Amygdala (tissue), 56 donors: ENCODE measurements at places on chromosomes 16 and 17.

DNA sequence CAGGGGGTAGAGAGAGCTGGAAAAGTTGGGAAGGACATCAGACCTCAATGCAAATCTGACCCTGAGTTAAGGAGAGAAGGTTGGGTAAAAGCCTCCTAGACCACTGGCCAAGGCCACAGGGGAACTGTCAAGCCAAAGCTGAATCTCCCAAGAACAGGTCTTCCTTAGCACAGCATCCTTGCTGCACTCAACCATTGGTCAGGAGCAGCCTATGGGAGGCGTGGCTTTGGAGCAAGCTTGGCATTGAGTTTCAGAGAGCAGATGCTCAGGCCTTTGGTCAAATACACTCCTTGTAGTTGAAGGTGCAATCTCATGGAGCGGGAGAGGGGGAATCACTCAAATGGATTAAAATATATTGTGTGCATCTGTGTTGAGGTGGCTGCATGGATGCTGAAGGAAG, 21.8 kb downstream of the SOX9 start:
- DNase-seq: no peak

DNA sequence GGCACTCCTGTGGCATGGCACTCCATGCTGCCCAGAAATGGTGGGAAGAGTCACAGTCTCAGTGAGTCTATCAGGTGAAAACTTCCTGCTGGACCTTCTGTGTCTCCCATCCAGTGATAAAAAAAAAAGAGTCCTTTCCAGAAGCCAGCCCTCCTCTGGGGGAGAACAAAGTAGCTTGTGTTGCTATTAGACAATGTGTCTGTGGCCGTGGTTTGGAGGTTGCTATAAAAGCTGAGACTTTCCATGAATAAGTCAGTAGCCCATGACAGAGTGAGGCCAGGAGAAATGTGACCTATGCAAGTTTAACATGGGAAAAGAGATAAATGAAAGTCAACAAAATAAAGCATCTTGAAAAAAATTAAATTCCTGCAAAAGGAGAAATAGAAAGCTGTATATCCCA, 250.7 kb upstream of the MON1B start:
- no peak for DNase-seq

DNA sequence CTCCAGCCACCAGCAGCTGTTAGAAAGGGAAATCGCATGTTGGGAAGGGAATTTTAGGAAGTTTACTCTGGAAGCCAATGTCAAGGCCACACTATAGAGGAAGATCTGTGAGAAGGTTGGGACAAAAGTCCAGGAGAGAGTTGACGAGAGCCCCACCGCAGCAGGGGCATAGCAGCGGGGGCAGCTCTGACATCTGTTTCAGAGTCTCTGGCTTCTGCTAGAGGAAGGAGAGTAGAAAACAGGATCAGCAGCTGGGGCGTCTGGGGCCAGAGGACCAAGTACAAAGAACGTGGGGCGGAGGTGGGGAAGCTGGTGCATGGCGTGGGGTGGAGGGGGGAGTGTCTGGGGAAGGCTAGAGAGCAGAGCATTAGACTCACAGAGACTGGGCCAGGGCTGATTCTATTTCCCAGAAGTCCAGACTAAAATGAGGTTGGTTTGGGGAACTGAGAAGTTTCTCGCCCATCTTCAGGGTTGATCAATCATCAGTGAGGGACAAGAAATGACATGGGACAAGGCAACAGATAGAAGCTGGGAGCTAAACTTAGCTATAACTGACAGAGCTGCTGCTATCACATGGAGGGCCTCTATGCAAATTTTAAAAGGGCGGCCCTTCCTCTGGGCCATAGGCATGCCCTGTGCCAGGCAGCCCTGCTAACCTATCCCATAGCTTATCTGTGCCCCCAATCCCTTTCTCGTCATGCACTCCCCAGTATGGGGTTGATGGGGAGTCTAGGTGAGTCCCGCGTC, 1.2 kb downstream of the RABEP2 start:
- DNase-seq: no peak

DNA sequence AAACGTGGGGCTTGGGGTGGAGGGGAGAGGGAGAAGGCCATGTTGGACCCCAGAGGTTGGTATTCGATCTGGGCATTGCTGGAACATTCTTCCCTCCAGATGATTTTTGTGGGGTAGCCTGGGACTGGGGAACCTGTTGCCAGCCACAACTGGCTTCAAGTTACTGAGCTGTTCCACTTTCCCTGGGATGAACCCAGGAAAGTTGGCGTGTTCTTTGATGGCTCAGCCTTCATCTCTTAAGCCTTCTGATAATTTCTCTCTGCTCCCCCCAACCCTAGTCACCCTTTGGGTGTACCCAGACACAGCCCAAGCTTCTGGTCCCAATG, 2.1 kb downstream of the TBX21 start:
- DNase-seq: no peak

DNA sequence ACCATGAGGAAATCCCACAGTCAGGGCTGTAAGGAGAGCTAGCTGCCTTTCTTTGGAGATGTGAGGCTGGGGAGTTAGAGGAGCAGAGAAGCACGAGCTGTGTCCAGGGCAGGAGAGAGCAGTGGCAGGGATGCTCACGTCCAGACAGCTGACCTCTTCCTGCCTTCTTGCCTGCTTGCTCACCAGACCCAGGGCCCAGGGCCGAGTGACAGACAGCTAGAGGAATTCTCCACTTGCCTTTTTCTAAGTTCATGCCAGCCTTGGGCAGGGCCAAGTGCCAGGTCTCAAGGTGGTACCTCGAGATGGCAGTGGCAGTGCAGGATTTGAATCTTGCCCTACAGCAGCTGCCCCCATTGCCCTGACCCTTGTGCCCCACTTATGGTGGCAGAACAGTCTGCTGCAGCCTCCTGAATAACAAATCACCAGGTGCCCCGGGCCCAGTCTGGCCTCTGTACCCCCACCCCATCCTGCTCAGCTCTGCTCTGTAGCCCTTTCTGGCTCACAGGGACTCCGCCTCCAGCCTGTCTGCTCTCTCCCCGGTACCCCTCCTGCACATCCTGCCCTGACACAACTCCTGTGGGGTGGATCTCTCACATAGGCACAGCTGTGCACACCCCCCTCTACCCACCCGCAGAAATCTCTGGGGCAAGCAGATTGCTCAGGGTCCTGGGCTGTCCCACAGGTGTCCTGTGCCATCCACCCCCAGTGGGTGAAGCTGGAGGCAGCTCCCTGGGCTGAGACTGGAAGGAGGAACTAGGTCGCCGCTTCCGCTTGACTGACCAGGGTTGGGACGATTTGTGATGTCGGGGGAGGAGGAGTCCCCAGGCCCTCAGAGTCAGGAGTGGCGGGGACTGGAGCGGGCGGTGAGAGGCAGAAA, 25.9 kb downstream of the GRIN2C start:
- DNase-seq: no peak

- no peak for DNase-seq
These were observed 191.0 kb upstream of the PMFBP1 start for GRCh38 chr16:72362973-72363372.

DNA sequence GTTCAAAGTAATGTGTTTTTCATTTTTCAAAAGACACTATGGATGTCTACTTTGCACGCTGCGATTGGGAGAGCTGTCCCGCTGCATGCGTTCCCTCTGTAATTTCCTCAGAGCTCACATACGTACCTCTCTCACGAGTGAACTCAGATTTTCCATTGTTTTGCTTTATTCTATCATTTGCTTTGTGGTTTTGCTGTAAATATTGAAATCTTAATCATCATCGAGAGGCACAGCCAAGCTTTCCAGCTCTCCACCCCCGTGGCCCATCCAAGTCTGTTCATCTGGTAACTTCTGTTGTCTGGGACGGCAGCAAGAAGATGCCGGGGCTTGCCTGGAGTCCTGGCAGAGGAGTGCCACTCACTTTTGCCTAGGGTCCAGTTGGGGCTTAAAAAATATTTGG, 21.1 kb downstream of the TMC6 start:
- DNase-seq: no peak

DNA sequence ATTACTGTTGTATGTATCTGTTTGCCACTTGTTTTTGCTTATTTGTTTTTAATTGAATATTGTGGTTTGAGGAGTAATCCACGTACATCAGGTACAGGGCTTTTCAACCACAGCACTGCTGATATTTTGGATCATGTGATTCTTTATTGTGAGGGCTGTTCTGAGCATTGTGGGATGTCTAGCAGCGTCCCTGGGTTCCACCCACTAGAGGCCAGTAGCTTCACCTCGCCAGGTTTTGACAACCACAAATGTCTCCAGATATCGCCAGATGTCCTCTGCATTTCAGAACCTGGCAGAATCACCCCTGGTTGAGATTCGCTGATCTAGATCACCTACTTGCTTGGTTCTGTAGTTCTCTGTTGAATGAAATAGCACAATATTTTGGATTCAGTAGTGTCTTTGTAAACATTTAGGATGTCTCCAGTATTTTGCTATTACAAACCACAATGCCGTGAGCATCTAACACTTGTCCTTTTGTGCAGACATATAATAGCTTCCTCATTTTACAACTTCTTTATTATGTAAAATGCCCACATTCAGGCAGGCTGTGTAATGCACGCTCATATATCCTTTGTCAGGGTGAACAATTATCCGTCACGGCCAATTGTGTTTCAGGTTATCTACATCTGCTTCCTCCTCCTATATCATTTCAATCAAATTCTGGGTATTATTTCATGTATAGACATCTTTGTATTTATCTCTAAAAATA, 380.3 kb downstream of the SNX29 start:
- no peak for DNase-seq

GRCh38 chr16:1763521-1764511, 7.5 kb downstream of the NME3 start:
- no peak for DNase-seq

DNA sequence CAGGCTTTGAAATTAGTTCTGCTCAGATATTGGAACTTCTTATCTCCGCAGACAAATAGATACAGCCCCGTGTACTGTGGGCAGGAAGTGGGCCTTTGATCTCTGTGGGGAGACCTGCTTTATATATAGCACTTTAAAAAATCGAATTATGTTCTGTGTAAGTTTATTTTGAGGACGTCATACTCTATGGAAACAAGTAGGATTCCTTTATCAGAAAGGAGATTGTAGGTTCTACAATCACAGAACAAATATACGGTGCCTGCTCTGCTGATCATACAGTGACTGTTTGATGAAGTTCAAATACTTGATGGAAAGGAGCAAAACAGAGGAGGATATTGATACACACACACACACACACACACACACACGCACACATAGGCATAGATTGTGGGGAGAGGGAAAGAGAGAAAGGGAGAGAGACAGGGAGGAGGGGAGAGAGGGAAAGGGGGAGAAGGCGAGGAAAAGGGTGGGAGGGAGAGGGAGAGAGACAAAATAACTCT, 14.7 kb upstream of the TMEM220 start:
- no peak for DNase-seq

DNA sequence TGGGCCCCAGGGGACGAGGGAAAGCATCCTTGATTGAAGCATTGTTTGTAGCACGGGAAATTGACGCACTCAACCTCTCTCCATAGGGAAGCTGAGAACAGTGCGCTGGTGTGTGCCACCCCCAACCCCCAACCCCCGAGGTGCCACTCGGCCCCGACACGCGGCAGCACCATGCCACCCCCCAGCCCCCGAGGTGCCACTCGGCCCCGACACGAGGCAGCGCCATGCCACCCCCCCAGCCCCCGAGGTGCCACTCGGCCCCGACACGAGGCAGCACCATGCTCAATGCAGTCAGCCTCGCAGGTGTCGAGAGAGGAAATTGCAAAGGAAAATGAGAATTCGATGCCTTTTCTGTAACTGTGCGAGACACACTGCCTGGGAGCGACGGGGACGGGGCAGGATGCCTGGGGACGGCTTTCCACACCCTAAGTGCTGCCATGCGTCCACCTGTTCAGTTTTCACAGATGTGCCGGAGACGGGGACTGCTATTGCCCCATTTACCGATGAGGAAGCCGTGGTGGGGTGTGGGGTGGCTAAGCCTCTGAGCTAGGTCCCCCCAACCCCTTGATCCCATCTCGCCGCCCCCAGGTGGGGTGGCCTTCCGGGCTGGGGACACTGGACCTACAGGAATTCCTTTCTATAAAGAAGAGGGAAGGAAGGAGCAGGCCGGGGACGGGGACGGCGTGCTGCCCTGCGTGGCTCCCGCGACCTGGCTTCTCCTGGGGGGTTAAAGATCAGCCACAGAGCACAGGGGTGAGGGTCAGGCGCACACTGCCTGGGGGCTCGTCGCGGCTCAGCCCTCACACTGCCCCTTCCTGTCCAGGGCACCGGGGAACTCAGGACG, 9.8 kb downstream of the CBFA2T3 start:
- DNase-seq: no peak
